ENCODE measurements at places on chromosomes 3 and 15.

- DNase-seq, result no peak
Observed at GRCh38 chr3:51400166-51400565, 9.1 kb downstream of the RBM15B start.

DNA sequence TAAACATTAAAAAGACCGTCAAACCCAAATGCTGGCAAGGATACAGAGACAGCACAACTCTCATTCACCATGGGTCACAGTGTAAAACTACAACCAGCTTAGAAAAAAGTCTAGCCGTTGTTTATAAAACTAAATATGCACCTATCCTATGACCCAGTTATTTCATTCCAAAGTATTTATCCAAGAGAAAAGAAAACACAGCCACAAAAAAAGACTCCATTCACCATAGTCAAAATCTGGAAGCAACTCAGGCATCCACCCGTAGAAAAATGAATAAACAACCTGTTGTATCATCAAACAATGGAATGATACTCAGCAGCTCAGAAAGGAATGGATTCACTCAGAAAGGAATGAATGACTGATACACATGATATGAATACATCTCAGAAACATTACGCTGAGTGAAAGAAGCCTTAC is 28.6 kb downstream of the PLD1 start:
- no peak for DNase-seq

DNA sequence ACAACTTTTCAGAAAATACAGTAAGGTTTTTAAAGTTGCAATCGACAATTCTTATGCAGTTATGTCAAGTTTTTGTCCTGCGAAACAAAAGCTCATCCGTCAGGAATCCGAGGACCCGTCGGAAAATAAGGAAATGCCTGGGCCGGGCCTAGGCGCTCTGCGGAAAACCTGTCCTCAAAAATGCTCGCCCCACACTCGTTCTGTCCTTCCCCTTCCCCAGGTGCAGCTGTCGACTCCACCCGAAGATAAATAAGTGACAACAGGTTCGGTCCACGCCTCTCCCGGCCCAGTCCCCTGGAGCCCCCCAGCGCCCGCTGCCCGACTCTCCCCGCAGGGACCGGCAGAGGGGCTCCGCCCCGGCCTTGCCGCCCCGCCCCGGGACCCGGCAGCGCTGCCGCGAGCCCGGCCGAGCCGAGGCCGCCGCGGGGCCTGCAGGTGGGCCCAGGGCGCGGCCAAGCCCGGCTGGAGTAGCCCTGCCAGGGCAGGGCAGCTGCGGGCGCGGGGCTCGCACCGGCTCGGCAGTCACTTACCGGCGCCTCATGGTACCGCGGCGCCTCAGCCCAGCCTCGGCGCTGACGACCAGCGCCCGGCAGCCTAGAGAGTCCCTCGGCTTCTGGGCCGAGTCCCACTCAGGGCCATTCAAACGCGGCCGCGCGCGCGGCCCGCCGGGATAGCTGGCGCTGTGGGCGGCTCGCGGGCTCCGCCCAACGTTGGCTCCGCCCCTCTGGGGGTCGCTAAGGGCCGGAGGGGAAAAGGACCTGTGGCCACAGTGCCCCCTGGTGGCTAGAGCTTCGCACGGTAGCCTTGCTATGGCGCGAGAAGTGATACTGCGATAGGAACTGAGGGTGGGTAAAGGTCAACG is at the start of gene KATNBL1:
Gene KATNBL1, minus strand, starts transcription at position 676 of the 862 bp plus-strand sequence. CDS start 46,420 bp downstream, outside the sequence.
- DNase-seq, result peak; percentile 93

DNA sequence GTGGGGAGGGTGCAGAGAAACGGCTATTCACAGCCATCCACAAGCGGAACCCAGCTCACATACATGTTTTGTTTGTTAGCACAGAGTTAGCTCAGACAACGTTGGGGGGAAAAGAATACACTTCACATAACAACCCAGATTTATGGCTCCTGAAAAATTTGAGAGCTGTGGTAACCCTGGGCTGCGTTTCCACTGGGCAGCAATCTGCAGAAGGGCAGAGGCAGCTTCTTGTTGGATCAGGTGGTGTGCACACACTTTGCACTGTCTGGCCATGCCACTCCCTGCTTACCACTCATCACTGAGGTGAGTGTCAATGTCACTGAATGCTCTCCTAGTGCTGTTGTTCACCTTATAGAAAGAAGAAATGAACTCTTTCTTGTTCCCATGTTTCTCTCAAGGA is 299.8 kb upstream of the SOX14 start:
- no peak for DNase-seq

DNA sequence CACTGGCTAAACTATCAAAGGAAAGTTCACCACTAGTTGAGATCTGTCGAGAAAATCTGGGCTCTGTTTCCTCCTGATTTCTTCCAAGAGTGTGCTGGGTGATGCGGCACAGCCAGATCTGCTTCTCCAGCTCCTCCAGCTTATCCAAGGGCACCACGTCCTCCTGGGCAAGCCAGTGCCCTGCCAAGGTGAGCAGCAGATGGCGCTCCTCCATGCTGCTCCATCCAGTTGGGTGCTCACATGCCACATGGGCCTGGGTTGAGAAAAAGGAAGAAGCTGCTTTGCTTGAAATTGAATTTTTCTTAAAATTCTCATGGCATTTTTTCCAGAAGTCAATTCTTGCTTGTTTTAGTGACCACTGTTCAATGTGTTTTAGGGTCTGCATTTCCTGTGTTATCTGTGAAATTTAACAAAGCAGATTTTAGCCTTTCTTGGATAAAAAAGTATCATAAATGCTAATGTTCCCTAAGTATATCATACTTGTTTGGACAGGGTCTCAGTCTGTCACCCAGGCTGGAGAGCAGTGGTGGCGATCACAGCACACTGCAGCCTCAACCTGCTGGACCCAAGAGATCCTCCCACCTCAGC is 47.3 kb downstream of the EIF3J start:
- DNase-seq, result peak; percentile 43

- no peak for DNase-seq
Observed at GRCh38 chr15:80480171-80480811, 76.1 kb downstream of the ARNT2 start.

DNA sequence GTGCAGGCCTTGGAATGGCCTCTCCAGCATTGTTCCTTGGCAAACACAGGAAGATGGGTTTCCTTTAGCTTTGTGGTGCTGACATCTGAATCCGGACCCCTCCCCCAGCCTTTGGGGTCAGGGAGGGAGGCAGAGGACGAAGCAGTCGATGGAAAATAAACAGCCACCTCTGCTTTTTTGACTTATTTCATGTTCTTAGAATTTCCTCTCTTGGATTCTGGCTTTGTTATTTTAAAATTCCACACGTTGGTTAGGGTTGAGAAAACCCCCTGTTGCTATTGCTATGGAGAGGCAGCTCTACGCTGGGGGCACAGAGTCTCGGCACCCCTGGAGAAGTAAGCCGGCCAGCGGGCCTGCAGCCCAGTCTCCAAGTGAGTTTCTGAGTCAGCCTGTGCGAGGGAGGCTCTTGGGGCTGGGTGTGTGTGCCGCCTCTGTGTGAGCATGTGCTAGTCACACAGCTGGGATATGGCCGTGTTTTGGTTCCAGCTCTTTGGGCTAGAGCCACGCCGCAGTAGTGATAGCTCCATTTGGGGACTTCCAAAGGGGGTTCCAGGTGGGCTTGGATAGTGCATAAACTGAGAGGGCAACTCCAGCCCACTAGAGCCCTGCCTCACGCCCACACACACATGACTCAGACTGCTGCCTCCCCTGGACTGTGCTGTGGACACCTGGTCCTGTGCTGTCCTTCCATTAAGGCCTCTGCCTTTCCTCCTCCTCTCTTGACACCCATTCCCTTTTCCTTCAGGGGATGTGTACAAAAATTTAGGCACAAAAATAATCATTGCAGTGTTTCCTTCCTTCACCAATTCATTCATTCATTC is 58.8 kb downstream of the AMOTL2 start:
- DNase-seq, result no peak

GRCh38 chr3:24196526-24196925 is 251.4 kb downstream of the NR1D2 start:
- no peak for DNase-seq

DNA sequence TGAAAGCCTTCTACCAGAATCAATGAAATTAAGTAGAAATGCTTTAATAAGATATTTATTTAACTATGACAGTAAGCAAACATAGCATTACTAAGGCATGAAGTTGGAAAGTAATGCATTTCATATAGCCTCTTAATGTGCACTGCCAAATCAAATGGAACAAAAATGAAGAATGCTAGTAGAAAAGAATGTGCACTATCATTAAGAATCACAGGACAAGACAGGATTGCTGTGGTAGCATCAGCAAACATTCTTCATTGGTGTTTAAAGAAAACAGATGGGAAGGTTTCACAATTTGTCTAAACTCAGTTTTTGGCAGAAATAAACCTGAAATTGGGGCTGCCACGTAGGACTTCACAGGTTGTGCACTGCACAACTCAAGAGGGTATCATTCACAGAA is 168.9 kb downstream of the CNTN3 start:
- no peak for DNase-seq

GRCh38 chr3:36166477-36166876 is 213.8 kb upstream of the STAC start:
- no peak for DNase-seq

GRCh38 chr15:52765785-52766184 is 24.4 kb downstream of the ONECUT1 start:
- DNase-seq, result no peak

GRCh38 chr15:88223084-88223483 is 33.5 kb downstream of the NTRK3 start:
- no peak for DNase-seq

DNA sequence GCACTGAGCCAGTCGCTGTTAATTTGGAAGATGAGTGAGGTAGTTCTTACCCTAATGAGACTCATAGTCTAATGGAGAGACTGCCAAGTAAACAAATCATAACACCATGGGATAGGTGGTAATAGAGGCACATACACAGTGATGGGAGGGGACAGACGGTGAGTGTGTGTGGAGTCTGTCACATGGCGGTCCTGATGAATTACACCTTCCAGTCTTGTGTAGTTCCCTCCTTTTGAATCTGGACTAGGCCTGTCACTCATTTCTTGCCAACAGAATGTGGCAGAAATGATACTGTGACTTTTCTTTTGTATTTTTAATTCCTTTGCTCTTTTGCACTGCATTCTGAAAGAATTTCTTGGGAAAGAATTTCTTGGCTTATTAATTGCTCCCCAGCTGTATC is 78.1 kb downstream of the NR1D2 start:
- DNase-seq, result no peak

GRCh38 chr15:100083572-100083971 is 258.2 kb downstream of the ADAMTS17 start:
- no peak for DNase-seq

GRCh38 chr3:123448536-123449101 is at the start of gene ADCY5:
Gene ADCY5, minus strand, starts transcription at chr3:123449090. Its CDS starts 545 bp downstream, at chr3:123448545.
- DNase-seq, result no peak

- no peak for DNase-seq
Observed at GRCh38 chr15:31304751-31305365, 21.8 kb upstream of the KLF13 start.

- no peak for DNase-seq
Observed at GRCh38 chr15:82312586-82313349, 36.5 kb downstream of the GOLGA6L10 start.

DNA sequence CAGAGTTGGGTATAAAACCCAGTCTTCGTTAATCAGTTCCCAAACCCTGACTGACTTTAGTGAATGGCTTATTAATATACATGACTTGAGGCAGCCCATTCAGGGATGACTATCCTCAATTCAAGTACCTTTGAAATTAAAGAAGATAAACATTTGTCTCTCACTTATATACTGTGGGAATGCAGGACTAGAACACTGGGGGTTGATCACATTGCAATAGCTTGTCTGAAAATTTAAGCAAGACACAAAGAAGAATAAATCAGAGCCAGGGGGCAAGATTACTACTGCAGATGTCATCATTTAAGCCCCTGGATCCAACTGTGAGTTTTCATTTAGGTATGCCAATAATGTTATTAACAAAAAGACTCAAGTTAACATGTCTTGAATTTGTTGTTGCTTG is 647.7 kb downstream of the ZPLD1 start:
- no peak for DNase-seq

DNA sequence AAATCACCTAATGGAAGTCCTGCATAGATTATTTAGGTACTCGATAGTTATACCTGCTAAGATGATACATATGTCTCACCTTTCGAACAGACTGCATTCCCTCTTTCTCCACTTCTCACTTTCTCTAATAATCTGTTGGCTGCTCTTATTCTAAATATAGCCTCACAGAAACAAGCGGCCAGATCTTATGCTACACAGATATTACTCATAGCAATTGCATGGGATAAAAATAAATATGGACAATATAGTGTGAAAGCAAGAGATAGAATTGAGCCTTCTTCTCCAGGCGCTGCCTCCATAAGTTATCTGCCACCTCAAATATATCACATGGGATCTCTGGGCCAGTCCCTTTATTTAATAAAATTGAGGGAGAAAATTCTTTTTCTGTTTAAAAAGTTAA is 29.5 kb upstream of the TGFBR2 start:
- no peak for DNase-seq

DNA sequence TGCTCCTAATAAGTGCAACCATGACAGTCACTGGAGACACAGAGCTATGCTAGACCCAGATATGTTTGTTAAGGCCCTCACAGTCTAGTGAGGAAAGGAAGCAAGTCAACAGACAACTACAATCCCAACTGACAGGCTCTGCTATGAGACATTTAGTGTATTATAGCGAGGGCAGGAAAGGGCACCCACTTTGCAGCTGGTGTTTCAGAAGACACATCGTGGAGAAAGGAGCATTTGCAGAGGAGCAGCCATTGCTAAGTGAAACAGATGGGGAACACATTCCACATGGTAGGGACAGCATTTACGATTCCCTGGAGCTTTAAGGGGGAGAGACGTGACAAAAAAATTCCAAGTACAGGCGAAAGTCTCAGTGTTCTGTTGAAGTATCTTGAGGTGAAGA is 685.6 kb downstream of the AGBL1 start:
- DNase-seq, result no peak
